Spleen (tissue), 13 donors: ENCODE measurements at places on chromosomes 4 and X. TPM values are rescaled to one million over a fixed set of nuclear protein-coding genes. Genes with fewer than 3 reads are reported as not detected.

The FAM133A gene
- total RNA-seq = not detected

GRCh38 chr4:16785793-16786527 lies 112.5 kb downstream of the LDB2 start:
- no peak for DNase-seq

GRCh38 chrX:73850124-73851013 lies 287.4 kb downstream of the CHIC1 start:
- no peak for DNase-seq

- no peak for DNase-seq
Measured at GRCh38 chrX:31223817-31224216, 152.0 kb upstream of the FTHL17 start.
